HFFc6 (cell line): ENCODE measurements at places on chromosomes 2 and 18.

- DNase-seq: no peak
These were observed 3.6 kb downstream of the WDR43 start for GRCh38 chr2:28898048-28898447.

DNA sequence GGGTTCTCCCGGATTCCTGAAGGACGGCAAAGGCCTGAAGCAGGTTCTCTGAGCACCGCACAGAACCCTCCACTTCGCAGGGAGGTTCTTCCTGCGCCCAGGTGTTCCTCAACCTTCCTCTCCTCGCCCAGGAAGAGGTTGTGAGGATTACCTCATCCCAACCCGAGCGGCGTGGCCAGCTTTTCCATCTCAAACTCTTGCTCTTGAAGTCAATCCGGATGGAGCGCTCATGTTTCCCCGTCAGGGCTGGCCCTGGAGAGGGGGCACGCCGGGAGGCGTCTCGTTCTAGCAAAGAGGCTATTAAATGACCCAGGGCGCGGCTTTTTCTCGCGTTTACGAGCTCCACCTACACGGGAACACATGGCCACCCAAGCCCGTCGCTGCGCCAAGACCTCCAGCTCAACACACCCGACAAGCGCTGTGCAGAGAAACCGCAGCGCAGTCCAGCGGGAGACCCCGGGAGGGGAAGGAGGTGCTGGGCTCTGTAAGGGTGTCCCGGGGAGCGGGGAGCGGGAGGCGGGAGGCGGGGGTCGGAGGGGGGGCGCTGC lies 540 bp upstream of the RAB10 start:
- peak; percentile 77 for DNase-seq

GRCh38 chr2:147275943-147276342 lies 568.9 kb upstream of the ACVR2A start:
- DNase-seq: no peak

GRCh38 chr2:220736778-220737177 lies 835.3 kb downstream of the EPHA4 start:
- no peak for DNase-seq

GRCh38 chr2:175575346-175576258 lies 394.1 kb upstream of the ATP5MC3 start:
- no peak for DNase-seq

DNA sequence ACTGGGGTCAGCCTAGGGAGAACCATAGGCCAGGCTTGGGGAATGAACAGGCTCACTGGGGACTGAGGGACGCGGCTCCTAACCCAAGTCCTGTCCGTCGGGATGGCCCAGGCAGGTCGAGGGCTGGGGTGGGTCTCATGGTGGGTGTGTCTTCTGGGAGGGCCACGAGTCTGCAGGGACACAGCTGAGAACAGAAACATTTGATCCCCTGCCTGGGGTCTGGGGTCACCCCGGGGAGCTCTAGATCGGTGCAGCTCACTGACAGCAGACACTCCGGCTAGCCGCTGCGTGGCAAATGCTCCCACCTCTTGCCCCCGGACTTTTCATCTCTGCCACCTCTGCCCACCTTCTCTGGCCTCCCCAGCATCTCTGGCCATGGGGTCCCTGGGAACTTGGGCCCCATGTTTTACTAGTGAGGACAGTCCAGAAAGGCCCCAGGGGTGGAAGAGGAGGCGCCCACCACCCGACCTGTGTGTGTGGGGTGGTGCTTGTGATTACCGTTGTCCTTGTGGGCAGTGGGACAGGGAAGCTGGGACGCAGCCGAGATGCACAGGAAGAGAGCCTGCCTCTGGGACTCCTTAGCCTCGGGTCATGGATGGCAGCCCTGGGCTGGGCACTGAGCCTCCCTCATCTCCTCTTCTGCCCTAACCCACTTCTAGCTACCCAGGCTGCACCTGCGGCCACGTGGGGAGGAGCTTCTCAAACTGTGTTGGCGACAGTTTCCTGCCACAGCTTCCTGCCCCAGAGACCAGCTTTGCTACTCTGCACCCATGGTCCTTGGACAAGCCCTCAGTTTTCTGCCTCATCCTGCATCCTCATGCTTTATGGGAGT lies 4.9 kb downstream of the ZAP70 start:
- no peak for DNase-seq
